ENCODE measurements at places on chromosomes 3 and 15.
A peak's percentile ranks its signal among the peaks of the same experiment; 100 is the strongest.

GRCh38 chr3:55486101-55486856 is 827 bp downstream of the WNT5A start:
- DNase-seq: no peak

DNA sequence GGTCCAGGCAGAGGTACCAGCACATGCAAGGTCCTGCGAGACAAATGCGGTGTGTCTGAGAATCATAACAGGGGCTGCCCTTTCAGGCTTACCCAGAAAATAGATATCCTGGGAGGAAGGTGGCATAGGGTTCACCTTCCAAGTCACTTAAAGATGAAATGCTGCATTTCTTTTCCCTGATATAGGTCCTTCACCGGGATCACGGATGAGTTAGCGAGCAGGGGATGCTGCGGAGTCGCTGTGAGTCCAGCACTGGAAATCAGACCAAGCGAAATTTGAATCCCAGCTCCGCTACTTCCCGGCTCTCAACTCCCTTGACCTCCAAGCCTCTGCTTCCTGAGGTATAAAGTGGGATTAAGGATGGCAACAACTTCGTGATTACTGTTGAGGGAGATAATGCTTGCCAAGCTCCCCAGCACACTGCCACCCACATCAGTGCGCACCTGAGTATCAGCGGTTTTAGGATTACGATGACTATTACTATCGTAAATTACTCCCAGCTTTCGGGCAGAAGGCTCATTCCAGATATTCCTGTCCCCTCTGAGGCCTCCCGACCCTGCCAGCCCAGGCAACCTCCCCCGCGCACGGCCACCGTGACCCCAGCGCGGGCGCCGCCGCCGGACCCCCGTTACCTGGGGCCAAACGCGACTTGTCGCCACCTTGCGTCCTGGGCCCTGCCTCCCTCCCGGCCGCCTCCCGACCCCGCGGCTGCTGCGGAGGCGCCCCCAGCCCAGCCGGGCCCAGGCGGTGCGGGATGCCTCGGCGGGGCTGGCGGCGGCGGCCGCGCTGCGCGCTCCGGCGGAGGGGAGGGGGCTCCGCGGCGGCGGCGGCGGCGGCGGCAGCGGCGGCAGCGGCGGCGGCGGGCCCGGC is 589 bp upstream of the GPR27 start:
- no peak for DNase-seq

- DNase-seq: no peak
Measured at GRCh38 chr3:13654330-13655060, 105.6 kb downstream of the FBLN2 start.

DNA sequence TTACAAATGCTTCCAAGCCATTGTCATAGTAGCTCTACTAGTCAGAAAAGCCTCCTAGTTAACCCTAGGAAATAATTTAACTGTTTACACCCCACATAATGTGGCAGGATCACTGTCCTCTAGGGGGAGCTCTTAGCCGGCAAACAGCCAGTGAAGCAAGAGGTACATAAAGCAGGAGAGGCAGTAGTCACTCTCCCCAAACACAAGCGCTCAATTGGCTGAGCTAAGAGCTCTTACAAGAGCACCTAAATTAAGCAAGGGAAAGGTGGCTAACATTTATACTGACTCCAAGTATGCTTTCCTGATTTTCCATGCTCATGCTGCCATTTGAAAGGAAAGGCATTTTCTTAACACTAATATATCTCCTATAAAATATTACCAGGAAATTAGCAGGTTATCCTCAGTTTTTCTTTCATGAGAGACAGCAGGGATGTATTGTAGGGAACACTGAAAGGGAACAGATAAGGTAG is 37.6 kb downstream of the NCEH1 start:
- no peak for DNase-seq

DNA sequence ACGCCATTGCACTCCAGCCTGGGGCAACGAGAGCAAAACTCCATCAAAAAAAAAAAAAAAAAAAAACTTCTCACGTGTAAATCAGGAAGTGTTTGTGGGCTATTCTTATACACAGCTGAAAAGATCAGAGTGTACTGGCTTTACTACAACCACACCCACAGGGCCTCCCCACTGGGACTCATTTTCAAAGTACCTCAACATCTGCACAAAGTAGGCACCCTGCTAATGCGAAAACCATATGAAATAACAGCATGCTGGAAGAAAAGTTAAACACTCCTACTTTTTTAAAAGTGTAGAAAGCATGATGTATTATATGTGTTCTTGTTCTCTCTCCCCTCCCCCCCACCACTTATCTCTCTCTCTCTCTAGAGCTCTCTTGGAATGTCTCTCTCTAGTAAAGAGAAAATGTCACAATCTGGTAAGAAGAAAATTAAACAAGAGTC is 11.1 kb downstream of the UACA start:
- DNase-seq: no peak

DNA sequence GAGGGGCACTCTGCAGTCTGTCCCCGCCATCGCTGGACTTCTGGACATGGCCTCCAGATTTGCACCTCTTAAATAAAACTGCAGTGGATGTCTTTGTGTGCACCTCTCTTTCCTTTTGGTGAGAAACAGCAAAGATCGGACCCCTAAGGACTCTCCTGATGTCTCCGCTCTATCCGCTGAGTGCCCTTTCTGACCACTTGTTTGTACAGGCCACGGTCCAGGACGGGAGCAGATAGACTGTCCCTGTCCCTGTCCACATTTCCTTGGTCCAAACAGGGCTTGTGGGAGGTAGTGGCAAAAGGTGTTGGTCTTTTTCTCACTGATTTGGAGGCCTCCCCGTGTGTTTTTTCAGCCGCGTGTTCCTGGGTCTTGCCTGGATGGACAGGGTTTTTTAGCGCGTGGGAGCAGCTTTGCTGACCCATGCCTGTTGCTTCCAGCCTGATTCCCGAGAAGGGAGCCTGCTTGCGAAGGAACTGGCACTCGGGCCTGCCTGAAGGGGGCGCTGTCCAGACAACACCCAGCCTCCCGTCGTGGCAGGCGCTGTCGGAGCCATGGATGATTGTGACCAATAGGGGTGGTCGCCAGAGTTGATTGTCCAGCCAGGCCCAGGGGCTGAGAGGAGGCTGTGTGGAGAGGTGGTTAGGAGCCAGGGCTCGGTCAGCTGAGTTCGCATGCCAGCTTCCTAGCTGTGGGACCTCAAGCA is 13.2 kb upstream of the STAB1 start:
- no peak for DNase-seq

GRCh38 chr3:147651107-147651778 is 242.1 kb downstream of the ZIC1 start:
- no peak for DNase-seq

GRCh38 chr15:66886686-66887273 is 178.6 kb upstream of the SMAD3 start:
- DNase-seq: no peak

DNA sequence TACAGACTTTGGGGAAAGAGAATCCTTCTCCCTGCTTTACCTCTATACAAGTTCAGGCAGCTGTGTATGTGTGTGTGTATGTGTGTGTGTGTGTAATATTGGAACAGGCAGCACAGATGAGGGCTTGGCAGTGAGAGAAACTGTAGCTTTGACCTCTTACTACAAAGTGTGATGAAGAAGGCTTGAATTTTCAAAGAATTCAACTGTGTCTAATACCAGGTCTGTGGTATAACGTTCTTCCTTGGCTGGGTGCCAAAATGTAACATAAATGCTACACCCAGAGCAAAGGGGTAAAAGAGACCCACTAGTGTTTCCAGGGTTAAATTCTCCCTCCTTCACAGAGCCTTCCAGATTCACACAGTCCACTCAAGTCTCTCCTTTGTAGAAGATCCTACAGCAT is 51.1 kb downstream of the CHST2 start:
- no peak for DNase-seq

- peak; percentile 79 for DNase-seq
Measured at GRCh38 chr15:49238342-49238741, 68.3 kb downstream of the GALK2 start.

GRCh38 chr3:135248213-135248612 is 453.2 kb downstream of the EPHB1 start:
- DNase-seq: no peak

- DNase-seq: no peak
Measured at GRCh38 chr3:156729460-156730179, 55.2 kb downstream of the TIPARP start.

GRCh38 chr3:13792512-13793371 is 87.1 kb downstream of the WNT7A start:
- DNase-seq: no peak

GRCh38 chr15:40003116-40003916 is 35.7 kb downstream of the SRP14 start:
- DNase-seq: no peak

DNA sequence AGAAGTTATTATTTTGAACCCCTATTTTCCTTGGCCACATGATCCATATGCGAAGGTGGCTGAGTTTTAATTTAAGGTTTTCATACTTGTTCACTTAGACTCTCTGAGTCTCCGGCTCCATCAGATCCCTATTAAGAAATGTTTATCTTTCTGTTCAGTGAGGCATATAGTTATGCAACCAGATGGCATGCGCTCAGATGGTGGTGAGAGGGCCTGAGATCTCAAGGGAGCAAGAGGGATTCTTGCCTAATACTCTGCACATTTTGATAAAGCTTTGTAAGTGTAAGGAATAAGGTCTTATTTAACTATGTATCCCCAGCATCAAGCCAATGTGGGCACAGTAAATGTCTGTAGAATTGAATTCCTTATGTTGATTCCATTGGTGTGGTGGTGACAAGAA is 78.9 kb upstream of the DPH6 start:
- no peak for DNase-seq

GRCh38 chr3:127210654-127210943 is 17.7 kb downstream of the PRR23E start:
- DNase-seq: no peak

- no peak for DNase-seq
Measured at GRCh38 chr3:196138482-196139254, 56.8 kb upstream of the TFRC start.

GRCh38 chr3:52061121-52061910 is 4.9 kb upstream of the DUSP7 start:
- DNase-seq: no peak

DNA sequence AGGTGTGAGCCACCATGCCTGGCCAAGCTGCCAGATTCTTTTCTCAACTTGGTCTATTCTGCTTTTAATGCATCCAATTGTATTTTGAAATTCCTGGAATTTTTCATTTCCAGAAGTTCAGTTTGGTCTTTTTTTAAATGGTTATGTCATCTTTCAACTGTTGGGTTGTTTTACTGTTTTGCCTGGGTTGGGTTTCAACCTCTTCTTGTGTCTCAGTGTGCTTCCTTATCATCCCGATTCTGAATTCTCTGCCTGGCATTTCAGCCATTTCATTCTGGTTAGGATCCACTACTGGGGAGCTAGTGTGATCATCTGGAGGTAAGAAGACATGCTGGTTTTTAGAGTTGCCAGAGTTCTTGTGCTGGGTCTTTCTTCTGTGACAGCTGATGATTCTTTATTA is 61.5 kb downstream of the LRRC49 start:
- DNase-seq: no peak

DNA sequence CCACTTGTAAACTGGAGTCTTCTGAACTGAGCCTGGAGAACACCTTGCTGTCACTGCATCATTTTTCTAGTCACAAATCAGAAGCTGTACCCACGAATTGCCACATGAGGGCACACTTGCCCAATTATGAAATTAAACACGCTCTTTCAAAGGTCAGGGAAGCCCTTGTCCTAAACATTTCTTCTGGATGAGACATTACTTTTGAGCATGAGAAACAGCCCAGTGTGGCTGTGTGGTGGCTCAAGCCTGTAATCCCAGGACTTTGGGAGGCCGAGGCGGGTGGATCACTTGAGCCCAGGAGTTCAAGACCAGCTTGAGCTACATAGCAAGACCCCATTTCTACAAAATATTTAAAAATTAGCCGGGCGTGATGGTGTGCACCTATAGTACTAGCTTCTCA is 27.5 kb upstream of the CFAP161 start:
- DNase-seq: no peak

DNA sequence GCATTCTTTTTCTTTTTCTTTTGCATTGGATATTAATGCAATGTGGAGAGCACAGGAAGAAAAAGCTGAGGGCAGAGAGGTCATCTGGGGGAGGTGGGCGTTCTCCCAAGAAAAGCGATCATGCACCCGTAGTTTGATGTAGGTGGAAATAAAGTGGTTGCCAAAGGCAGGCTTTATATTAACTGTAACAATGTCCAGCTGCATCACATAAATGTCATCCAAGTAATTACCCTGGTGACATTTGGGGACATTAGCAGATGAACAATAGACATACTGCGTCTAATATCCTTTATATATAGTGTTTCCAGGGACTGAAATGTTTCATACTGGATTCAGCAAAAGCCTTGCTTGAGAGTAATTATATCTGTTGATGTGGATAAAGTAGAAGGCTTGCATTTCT is 135.5 kb downstream of the CNTN6 start:
- DNase-seq: no peak

- peak; percentile 56 for DNase-seq
Measured at GRCh38 chr3:156751461-156752025, 74.6 kb upstream of the LEKR1 start.

DNA sequence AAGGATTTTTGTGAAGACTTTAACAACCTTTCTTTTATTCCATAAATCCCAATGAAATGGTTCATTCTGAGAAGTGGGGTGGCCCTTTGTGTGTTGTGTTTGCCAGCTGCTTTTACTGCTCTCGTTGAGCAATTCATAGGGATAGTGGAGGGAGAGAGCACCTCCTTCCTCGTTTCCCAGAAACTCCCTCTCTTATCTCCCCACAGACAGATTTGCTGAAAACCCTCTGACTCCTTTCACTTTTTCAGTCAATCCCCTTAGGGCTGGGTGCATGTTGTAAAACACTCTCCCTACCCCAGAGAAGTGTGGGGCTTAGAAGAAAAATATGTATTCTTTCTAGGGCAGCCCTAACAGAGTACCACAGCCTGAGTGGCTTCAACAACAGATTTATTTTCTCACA is 557.2 kb upstream of the RGMA start:
- no peak for DNase-seq

DNA sequence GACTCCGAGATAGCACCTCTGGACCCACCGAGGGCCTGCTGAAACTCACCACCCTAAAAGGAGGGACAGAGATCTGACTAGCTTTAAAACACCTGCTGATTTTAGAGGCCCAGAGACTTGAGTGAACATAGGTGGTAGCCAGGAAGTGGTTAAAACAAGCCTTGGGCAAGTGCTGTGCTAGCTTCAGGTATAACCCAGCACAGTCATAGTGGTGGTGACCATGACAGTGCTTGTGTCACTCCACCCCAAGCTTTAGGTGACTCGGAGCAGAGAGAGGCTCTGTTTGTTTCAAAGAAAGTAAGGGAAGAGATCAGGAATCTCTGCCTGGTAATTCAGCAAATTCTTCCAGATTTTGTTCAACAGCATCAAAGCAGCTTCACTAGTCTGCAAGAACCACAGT is 641.1 kb upstream of the BCHE start:
- no peak for DNase-seq

DNA sequence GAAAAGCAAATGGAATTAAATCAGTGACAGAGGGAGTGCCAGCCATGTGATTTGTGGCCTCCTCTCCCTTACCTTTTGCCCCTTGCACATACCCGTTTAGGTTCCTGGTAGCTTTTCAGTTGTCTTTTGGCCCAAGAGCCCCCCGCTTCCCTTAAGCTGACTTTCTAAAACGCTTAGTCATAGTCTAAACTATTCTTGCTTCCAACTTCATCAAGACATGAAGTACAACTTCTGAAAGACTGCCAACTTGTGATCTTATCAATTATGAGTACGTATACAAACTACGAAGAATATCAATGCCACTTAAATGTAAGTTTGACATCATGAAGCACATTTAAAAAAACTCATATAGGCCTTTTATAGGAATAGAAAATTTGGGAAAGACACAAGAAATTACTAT is 61.9 kb downstream of the EIF3J start:
- no peak for DNase-seq

GRCh38 chr3:192833177-192833890 is 84.3 kb downstream of the MB21D2 start:
- no peak for DNase-seq

All from urinary bladder (tissue), 4 donors.